Stimulated activated CD4-positive, alpha-beta T cell treated with anti-CD3 and anti-CD28 coated beads, Interleukin-4, amount 100 ng/mL, for 48 hours (primary cell): ENCODE measurements at places on chromosomes 3 and 15.

DNA sequence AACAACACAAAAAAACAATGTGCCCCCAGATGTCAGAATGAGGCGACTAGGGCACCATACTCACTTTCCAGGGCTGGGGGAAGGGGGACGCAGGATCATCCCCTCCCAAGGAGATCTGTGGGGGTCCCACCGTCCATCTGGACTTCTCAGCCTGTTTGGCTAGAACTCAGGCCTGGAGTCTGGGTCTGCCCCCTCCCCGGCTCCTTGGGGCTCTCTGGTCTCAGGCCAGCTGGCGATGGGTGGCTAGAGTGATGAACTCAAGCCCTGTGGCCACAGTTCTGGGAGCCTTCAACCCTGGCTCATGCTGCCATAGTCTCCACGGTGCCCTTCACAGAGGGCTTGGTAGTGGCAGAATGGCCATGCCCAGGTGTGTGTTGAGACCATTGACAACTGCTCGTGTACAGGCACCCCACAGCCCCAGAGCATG, 13.6 kb downstream of the ZBTB47 start:
- DNase-seq: no peak

DNA sequence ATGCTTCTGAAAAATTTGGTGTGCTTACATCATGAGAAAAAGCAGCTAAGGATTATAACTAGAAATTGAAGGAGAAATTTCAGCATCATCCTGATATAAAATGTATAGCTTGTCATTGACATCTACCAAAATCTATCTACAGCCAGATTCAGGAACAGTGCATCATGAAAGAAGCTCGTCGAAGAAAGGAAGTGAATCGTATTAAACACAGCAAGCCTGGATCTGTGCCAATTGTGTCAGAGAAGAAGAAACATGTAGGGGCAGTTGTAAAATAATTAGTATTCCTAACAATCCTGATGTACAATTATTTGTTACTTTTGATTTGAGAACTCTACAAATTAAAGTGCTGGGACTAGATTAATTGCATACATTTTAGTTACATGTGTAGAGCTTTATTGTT, 37.2 kb downstream of the AP4E1 start:
- DNase-seq: no peak

- no peak for DNase-seq
These were observed 157.6 kb downstream of the UACA start for GRCh38 chr15:70605606-70606410.

DNA sequence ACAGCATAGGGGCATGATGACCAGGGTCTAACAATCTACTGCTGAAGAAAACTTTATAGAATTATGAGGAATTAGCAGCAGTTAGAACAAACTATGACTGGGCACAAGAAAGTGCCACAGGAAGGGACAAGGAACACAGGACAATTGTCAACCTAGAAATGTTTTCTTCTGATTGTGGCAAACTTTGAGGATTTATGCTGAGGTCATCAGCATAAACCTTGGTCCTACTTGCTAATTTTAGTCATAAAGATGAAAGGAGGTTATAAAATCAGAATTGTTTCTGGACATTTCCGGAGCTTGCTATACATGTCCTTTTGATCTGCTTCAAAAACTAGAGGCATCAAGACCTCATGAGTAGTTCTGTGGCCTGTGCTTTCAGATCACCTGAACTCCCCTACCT, 446.6 kb upstream of the THBS1 start:
- DNase-seq: no peak

- no peak for DNase-seq
These were observed 100.0 kb upstream of the CSPG5 start for GRCh38 chr3:47678446-47679338.

DNA sequence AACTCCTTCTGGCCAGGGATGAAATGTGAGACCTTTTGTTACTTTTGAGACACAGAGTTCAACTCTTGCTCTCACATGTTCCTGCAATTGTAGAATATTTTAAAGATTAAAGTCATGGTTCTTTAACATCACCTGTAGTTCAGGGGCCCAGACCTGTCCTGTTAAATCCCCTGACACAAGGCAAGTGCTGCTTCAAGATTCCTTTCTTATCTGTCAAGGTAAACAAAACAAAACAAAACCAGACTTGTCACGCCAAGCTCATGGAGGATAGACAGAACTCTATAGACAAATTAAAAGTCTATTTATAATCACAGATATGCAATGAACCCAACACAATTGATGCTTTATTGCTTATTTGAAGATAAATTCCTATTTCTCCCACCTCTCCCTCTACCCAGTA, 48.6 kb upstream of the NEDD4 start:
- DNase-seq: no peak

DNA sequence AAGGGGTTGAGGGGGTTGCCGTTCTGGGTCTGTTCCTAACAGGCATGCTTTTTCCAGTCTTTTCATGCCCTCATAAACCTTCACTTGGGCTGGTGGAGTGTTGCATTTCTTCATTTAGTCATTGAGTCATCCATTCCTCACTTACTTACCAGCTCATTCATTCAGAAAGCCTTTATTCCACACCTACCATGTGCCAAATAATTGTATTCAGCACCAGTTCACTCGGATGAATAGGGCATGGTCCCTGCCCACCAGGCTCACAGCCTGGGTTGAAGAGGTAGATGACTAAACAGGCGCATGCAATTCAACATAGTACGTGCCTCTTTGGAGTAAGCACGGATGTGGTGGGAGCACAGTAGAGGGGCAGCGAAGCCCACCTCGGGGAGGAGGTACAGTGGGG, 35.1 kb upstream of the THSD4 start:
- DNase-seq: no peak

GRCh38 chr3:37218206-37218605, 43.8 kb upstream of the LRRFIP2 start:
- DNase-seq: no peak

DNA sequence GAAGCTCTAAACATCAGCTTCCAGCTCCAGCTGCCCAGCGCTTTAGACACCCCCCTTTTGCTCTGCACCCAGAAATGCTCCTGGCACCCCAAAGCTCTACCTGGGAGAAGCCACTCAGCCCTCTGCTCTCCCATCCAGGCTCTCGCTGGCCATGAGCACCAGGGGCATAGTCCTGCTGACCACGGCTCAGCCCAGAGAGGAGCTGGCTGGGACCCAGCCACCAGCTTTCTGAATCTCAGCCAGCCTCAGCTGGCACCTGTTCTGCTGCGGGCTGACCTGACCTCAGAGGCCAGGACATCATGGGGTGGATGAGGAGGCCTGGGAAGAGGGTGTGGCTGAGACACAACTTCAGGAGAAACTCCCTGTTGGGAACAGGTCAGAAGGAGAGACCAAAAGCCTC, 8.6 kb downstream of the NTRK3 start:
- DNase-seq: no peak

DNA sequence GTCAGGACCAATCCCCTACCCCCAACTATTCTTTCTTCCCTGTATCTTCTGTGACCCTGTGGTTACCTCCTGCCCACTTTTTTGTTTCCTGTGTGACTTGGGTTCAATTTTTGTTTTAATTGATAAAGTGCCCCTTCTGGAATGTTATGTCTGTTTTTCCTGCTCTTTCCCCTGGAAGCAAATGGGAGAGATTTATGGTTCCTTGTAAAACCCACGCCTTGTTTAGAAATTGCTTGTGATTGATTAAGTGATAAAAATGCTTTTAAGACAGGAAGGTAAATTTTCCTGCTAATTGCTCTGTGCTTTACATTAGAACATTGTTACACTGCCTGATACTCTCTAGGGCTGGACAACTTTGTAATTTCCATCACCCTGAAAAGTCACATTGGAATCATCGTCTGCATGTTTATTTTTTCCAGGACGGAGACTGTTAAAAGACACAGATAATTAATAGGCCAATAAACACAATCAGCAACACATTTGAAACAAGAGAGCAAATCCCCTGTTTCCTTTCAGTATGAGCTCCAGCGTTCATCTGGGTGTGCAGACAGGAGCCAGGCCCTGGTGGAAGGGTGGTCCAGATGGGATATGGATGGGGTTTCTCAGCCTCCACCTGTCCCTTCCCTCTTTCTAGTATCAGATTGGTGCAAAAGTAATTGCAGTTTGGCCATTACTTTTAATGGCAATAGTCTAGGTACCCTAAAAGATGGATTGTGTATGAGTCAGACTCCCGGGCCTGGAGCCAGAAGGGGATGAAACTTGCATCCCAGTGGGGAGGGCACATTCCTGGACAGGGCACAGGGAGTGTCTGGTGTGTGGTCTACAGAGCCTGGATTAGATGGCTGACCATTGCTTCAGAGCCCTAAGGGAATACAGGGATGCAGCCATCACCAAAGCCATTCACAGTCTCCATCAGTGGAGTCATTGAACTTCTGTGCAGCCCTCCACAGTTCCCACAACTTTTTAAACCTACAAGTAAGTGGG, 58.1 kb upstream of the AGBL1 start:
- DNase-seq: no peak

DNA sequence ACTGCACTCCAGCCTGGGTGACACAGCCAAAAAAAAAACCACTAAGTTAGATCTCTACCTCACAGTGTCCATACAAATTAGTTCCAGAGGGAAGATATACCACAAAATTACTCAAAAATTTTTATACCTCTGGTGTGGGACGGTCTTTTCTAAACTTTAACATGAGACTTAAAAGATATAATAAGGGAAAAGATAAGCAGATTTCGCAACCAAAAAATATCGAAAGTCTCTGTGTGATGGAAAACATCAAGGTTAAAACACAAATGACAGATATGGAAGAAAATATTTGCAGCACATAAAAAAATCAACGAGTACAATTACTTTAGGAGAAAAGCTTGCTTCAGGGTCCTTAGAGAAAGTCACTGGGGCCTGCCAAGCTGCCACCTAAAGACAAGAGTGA, 10.5 kb downstream of the HDDC3 start:
- no peak for DNase-seq

GRCh38 chr3:105399611-105400010, 32.9 kb downstream of the ALCAM start:
- no peak for DNase-seq

DNA sequence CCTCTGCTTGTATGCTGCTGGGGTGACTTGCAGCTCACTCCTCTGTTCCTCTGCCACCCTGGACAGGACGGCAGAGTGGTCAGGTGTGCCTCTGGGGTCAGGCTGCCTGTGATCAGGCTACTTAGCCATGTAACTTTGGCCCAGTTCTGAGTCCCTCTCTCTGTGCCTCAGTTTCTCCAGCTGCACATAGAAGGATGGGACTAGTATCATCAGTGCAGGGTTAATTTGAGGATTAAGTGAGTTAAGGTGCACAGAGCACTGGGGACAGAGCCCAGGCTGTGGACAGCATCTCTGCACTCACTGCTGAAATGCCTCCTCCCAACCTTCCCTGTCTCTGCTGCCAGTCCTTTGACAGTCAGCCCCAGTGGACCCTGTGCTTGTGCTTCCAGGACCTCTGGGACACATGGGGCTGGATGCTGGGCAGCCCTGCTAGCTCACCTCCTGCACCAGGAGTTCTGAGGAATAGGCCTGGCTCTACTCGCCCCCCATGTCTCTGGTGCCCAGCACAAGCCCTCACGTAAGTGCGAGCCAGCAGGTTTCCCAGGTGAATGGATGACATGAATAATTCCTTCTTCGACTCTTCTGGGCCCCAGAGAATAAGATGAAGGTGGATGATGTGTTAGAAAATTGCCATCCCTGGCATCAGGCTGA, 19.3 kb upstream of the PRR23E start:
- DNase-seq: no peak

DNA sequence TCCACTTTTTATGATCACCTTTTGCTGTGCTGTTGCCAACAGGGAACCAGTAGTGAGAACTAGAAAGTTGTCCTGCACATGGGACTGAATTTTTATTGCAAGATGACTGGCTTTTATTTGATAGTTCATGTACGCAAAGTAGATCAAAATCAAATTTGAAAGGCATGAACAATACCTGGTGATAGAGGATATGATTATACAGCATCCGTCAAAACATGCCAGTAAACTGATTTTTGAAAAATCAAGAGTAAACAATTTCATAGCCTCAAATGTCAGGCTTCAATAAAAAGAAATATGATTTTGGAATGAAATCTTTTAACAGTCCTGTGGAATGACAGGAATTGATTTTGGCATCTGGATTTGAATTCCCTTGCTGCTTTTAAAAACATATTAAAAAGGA, 219.6 kb upstream of the LRRN1 start:
- no peak for DNase-seq

DNA sequence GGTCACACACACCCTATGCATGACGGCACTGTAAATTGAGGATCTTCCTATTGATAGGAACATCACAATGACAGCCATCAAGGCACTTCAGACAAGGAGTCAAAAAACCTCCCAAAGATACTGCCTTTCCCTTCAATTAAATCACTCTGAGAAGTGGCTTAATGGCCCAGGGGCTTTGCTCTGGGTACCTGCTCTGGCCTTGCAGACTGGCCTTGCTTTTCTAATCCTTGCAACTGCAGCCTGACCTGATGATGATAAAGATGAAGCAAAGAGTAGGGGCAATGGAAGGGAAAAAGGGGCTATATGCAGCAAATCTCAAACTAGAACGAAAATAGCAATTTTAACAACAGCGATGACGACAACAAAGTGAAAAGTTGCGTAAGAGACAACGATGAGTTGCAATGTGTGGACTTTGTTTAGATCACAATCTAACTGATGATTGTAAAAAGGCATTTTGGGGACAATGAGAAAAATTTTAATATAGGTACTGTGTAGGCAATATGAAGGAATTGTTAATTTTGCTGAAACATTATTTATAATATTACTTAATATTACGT, 14.6 kb downstream of the ADAMTS9 start:
- no peak for DNase-seq

DNA sequence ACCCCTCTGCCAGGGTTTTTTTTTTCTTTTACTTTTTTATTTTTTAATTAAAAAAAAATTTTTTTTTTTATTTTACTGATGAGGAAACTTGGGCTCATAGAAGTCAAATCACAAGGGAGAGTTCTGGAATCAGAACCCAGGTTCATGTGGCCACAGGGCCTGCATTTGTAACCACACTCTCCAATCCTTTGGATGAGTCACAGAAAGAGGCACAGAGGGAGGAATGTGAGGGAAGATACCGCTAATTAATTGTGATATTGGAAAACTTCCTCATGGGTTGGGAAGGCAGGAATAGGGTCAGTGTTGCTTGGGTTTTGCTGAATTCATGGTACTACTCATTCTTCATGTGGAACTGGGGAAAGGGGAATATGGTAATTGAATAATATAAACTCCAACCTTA, 132.9 kb upstream of the SLC6A11 start:
- no peak for DNase-seq

- no peak for DNase-seq
These were observed 62.2 kb downstream of the UACA start for GRCh38 chr15:70701171-70701570.

GRCh38 chr15:45646220-45646619, 11.4 kb downstream of the SQOR start:
- no peak for DNase-seq

DNA sequence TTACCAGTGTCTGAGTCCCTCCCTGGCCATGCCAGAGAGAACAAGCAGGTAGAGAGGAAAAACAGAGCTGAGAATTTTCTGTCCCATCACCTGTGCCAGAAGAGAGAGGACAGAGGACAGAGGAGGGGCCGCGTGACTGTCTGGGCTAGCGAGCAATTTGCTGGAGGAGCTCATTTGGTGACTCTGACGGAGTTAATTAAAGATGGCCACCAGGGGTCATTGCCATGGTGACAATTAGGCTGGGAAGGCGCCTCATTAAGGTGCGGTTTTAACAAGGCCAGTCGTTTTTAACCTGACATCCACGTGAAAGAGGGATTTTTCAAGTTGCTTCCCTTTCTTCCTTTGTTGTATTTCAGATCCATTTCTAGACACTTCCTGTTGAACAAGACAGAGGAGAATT, 72.4 kb downstream of the RHCG start:
- DNase-seq: no peak

- no peak for DNase-seq
These were observed 243.3 kb upstream of the IGF1R start for GRCh38 chr15:98405013-98405412.

- no peak for DNase-seq
These were observed 64.2 kb downstream of the OXNAD1 start for GRCh38 chr3:16329036-16329825.
